ENCODE measurements at places on chromosomes 4 and X. TPM values are rescaled to one million over a fixed set of nuclear protein-coding genes. Genes with fewer than 3 reads are reported as not detected.

GRCh38 chrX:154120567-154120966 lies 23.1 kb upstream of the MECP2 start:
- DNase-seq: no peak

DNA sequence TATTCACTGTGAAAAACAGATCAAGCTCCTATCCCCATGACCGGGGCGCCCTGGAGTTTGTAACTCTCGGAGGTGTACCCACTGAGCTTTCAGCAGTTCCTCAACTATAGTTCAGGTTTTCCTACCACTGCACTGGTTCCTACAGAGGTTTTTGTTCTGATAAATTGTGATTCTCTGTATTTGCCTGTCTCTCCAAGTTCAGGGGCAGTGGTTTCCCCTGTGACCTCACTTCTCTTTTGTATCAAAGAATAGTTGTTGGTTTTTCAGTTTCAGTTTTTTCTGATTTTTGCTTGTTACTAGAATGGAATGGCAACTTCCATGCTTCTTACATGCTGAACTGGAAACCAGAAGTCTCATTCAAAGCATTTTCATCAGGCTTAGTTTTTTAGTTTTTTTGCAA lies 56.8 kb upstream of the PLS3 start:
- no peak for DNase-seq

DNA sequence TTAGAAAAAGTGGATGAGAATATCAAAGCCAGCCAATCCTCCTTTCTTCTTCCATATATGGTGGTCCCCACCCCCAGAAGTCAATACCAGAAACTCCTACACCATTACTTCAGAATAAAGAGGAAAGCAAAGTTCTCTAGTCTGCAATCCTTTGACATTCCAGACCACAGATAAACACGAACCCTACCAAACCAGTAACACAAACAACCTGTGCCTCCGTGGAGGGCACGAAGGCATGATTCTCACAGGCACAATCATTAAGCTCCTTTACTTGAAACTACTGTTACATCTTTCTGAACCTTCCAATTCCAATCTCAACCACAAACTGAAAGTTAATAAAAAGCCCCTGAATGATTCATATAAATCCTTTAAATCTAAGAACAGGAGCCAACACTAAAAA lies 16.3 kb downstream of the MAML3 start:
- DNase-seq: no peak

NDUFA1 gene
- total RNA-seq: 28.1 TPM

- DNase-seq: no peak
These were observed 433 bp upstream of the ADH6 start for GRCh38 chr4:99219479-99219878.
